ENCODE measurements at places on chromosomes 6 and 20.

- no peaks in the 10 kb centered on the region for H3K27me3 ChIP-seq
- peaks cover 15% of the 10 kb centered on the region for H3K4me1 ChIP-seq
- H3K4me3 ChIP-seq: no peak overlapping the region
- peaks cover 5% of the 10 kb centered on the region for H3K36me3 ChIP-seq
- no peak overlapping the region for H3K27ac ChIP-seq
- DNase-seq: no peak
These were observed 78.7 kb downstream of the NCOA7 start for GRCh38 chr6:125869427-125869826.

DNA sequence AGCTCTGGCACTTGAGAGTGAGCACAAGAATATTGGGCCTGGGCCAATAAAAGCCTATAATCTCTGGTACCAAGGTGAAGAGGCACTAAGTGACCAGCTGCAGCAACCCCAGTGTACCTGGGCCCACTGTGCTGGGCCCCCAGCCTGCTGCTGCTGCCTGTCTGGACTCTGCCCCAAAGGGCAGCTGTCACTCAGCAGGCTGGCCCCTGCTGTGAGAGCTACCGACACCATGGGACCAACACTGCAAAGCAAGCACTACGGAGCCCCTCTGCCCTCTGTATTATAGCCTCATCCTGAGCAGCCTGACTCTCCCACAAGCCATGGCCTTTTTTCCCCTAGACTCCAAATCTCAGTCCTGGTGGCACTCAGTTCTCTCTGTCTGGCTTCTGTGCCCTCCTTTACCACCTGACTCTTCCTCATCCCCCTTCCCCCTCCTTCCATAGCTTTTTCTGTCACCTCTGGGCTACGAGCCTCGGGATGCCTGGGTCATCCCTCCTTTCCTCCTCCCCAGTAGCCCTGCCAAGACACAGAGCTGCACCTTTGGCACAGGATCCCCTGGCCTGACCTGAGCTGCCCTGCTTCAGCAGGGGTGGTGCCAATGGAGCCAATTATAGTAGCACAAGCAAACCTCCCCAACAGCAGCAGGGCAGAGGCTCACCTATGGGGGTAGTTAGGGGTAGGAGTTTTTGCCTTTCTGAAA is 14.2 kb downstream of the RRP36 start:
- peak overlapping the region; percentile 23 for H3K27ac ChIP-seq
- no peak overlapping the region for H3K4me3 ChIP-seq
- H3K27me3 ChIP-seq: no peaks in the 10 kb centered on the region

GRCh38 chr6:90413867-90414266 is 117.2 kb upstream of the BACH2 start:
- peak; percentile 81 for DNase-seq
- peaks cover 32% of the 10 kb centered on the region for H3K4me1 ChIP-seq
- H3K27ac ChIP-seq: peak overlapping the region; percentile 100
- H3K27me3 ChIP-seq: no peaks in the 10 kb centered on the region
- peak overlapping the region; percentile 79 for H3K4me3 ChIP-seq

GRCh38 chr6:170032197-170032596 is 258.7 kb downstream of the DLL1 start:
- no peak overlapping the region for H3K4me3 ChIP-seq
- H3K27me3 ChIP-seq: peaks cover 7% of the 10 kb centered on the region
- H3K36me3 ChIP-seq: peaks cover 2% of the 10 kb centered on the region
- H3K4me1 ChIP-seq: peaks cover 6% of the 10 kb centered on the region

DNA sequence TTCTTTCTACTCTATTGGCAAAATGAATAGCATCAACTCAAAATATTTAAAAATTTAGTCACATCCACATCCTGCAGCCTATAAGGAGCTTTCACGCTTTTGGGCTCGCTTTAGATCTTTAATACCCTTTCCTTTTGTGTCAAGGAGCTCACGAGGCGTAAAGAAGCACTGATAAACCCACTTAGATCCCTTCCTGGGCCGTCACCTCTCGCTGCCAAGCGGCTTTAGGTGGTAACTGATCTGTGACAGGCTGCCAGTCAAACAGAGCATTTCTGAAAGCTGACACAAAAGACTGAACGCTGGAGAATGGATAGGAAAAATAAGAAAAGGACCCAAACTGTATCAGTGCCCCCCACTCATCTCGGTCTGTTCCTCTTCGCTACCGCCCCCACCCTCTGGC is 385.7 kb upstream of the MMS22L start:
- no peak overlapping the region for H3K4me3 ChIP-seq
- H3K27ac ChIP-seq: no peak overlapping the region
- H3K36me3 ChIP-seq: peaks cover 2% of the 10 kb centered on the region
- H3K4me1 ChIP-seq: no peaks in the 10 kb centered on the region
- no peak for DNase-seq
- H3K27me3 ChIP-seq: no peaks in the 10 kb centered on the region

- H3K4me1 ChIP-seq: no peaks in the 10 kb centered on the region
- no peak overlapping the region for H3K4me3 ChIP-seq
- no peak overlapping the region for H3K27ac ChIP-seq
- DNase-seq: no peak
- H3K27me3 ChIP-seq: peaks cover 65% of the 10 kb centered on the region
- no peaks in the 10 kb centered on the region for H3K36me3 ChIP-seq
These were observed 27.0 kb upstream of the SLC22A2 start for GRCh38 chr6:160285541-160286105.

DNA sequence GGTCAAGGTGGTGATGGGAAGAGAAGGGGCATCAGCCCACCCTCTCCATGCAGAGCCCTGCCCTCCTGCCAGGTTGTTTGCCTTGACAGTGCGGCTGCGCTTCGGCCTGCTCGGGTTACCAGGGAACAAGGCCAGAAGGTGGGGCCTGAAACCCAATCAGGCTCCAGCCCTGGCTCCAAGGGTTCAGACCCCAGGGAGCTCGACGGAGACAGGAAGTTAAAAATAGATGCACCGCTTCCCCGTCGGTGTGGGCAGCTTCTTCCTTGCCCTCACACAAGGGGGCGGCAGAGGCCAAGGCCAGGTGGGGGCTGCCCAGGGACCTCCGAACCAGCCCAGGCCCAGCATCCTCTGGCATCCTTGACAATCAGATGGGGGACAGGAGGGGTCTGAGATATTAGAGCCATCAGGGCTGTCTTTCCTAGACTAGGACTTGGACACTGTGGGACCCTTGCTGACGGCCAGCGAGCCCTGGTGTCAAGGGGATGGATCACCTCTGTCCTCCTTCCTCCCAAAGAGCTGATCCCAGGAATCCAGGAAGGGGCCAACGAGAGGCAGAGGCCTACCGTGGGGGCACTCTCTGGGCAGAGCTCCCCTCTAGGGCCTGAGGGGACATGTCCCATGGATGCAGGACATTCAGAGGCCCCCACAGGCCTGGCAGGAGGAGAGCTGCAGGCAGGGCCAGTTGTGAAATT is 65.2 kb downstream of the RIPOR3 start:
- no peak overlapping the region for H3K27ac ChIP-seq
- DNase-seq: no peak
- H3K4me1 ChIP-seq: no peaks in the 10 kb centered on the region

Data from central memory CD8-positive, alpha-beta T cell (primary cell).